Activated T-cell treated with anti-CD3 and anti-CD28 coated beads for 4 hours (primary cell): ENCODE measurements at places on chromosomes 2 and 18.

GRCh38 chr2:207416111-207416510 lies 113.7 kb upstream of the CREB1 start:
- no peak for DNase-seq

GRCh38 chr2:57373530-57373929 lies 673.1 kb upstream of the VRK2 start:
- no peak for DNase-seq

- no peak for DNase-seq
Measured at GRCh38 chr18:54125429-54125828, 99.0 kb downstream of the MBD2 start.

DNA sequence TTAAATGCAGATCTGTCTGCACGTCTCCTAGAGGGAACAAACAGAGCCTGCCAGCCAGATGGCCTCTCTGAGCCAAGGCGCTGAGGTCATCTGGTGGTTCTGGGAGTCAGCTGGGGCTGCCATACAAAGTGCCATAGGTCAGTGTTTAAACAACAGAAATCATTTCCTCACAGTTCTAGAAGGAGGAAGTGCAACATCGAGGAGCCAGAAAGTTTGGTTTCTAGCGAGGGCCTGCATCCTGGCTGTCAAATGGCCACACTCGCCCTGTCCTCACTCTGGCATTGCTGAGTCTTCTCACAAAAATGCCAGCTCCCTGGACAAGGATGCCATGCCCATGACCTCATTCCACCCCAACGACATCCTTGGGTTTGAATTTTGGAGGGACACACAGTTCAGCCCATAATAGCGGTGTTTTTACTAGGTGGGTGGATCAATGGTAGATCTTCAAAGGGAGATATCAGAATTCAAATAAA lies 59.6 kb downstream of the MYT1L start:
- no peak for DNase-seq

GRCh38 chr2:85019121-85019520 lies 48.2 kb downstream of the KCMF1 start:
- no peak for DNase-seq

DNA sequence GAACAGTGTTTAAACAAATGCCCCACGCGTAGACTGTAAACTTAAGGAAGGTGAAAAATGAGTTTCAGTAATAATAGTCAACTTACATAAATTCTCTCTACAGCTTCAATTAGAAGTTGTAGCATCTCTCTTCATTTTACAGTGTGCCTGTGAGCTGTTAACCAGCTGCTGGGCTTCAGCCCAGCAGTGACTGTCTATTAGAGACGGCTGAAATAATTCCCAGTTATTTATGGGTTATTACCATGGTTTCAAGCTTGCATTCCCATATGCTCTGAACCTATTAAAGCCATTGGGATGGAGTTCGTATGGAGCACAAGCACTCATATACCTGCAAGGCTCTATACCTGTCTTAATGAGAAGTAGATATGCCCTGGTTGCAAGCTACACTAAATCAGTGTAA lies 501.1 kb downstream of the CNTNAP5 start:
- DNase-seq = no peak

GRCh38 chr2:39772086-39772811 lies 6.8 kb downstream of the THUMPD2 start:
- DNase-seq = no peak

GRCh38 chr2:149601141-149601796 lies 13.7 kb upstream of the MMADHC start:
- DNase-seq = no peak
